ENCODE measurements at places on chromosomes 4 and X.

DNA sequence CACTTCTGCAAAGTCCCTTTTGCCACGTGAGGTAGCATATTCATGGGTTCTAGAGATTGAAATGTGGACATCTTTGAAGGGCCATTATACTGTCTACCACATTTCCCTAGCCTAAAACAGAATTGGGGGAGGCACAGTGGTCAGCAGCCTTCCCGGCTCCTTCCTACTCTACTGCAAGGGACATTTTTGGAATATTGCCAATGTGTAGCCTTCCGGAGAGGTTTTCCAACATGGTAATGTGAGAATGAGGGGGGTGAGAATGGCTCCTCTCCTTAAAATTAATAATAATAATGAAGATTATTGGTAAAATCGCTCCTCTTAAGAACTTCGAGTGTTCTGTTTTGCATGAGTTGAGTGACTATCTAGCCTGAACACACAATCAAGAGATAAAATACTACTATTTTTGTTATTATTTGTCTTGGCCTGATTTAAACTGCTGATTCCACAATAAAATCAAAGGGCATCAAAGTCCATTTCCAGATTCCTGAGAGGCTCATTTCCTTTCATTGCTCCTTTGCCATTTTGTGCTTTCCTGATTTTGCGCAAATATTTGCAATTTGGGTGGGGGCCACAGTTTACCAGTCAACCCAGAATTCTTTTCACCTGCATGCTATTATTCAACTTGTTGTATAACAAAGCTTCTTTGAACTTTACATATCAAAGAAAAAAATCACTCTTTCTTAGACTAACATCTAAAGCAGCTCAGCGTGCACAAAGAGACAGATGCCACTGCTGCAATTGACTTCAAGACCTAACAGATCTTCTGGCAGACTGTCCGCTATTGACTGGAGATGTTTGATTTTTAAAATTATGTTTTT lies 27.0 kb upstream of the TSPAN5 start:
- no peak for DNase-seq

- DNase-seq: no peak
Measured at GRCh38 chrX:133988010-133988409, 2.6 kb upstream of the GPC3 start.

GRCh38 chr4:185708348-185708747 lies 103.6 kb downstream of the SORBS2 start:
- DNase-seq: no peak

DNA sequence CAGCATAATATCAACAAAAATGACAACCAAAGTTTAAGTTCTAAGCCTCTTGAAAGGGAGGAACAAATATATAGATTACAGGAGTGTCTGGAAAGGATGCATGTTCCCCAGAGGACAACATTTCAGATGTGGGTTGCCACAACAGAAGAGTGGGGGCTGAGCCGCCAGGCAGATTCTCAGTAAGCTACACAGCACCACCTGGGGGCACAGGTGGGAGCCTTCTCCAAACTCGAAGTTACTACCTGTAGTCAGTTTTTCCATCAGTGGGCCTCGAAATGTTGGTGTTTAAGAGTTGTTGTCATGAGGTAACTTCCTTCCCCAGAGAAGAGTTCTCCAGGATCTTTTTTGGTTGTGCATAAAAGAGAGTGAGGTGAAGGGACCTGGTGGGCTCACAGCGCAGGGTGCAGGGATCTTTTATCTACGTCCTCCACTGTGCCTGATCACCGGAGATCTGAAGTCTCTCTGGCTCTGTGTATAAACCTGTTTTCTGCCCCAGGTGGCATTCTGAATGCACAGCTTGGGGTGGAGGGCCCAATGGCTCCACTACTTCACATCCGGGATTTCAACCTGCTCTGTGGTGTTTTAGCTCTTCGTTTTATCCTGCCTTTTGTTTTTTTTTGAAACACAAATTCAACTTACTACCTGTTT lies 58.4 kb upstream of the STS start:
- DNase-seq: peak; percentile 34

DNA sequence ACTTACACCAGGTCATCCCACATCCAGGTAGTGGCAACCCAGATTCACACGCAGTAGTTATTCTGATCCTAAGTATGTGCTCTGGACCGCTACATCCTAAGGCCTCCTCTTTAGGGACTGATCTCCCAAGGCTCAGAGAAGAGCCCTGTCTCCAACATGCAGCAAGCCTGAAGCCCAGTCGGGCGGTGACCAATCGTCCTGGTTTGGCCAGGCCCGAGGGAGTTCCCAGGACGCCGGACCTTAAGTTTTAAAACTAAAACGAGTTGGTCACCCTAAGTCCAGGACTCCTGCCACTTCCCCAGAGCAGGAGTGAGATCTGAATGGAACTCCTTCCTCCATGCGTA lies 385 bp downstream of the LYAR start:
- no peak for DNase-seq

DNA sequence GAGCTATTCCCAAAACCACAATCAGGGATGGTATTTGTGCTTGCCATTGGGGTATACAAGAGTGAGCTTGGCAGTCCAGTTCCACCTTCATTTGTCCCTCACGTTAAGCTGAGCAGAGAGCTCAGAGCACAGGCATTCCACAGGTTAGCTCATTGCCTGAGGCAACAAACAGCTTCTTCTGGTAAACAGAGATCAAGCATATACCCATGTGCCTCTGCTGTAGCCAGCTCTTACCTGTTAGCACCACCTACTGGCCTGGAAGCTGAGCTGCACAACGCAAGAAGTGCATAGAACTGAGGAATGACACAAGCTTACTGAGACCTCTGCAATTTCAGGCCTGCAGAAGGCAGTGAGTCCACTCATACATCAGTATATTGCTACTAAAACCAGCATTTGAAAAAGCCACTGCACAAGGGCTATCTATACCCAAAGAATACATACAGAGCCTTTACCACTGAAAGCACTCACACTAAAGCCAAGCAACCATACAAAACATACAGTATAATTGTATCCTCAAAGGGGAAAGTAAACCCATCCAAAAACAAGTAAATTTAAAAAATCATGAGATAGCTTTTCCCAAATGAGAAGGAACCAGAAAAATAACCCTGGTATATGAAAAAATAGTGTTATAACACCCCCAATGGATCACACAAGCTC lies 258.3 kb upstream of the GABRA2 start:
- no peak for DNase-seq

GRCh38 chr4:83599183-83599582 lies 63.3 kb downstream of the GPAT3 start:
- no peak for DNase-seq

DNA sequence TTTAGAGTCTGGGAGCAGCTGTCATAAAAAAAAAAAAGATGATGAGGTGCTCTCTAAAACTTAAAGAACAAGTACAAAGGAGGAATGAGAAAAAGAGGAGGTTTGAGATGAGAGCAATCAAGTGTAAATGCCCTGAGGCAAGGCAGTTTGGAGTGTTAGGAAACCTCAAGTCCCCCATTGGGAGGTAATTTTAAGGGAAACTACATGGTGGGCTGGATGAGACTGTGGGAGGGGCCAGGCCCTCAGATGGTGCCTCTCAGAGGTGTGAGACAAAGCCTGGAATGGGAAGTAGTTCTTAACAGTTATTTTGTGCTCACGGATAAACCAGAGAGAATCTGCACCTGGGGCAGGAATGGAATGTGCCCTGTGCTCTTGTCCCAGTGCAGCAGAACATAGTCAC lies 1.9 kb upstream of the MAGEB3 start:
- no peak for DNase-seq

DNA sequence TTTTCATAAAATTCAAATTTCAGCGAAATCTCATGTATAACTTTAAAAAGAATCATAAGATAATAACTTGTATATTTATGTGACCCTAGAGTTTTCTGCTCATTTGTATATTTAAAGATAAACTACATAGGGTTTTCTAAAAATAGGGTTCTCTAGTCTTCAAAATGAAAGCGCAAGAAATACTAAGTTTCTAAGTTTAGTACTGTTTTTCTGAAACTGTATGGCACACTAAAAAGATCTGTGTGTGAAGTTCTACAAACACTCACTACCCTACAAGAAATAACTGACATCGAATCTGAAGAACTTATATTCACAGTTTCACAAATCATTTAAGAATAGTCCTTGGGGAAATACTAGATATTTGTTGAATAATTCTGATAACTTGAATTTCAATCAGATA lies 38.7 kb upstream of the NDST4 start:
- no peak for DNase-seq

DNA sequence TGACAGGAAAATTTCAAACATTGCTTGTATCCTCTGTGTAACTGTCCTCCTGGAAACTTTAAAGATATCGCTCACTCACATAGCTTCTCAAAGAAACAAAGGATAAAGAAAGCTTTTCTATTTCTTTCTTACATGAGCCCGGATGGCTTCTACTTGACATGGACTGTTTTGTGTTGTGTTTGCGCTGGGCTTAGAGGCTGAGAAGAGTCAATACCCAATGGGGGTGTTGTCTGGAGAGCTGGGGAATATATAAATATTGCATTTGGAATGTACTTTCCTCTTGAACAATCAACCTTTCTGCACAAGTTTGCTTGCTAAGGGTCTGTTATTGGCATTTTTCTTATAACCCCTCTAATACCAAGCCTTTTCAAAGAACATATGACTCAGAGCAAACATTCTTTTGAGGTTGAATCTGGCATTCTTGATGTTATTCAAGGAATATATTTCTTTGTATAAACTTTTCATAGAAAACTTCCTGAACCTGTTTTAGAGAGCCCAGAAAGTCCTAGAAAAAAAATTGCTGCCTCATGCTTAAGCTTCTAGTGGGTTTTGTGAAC lies 331.9 kb downstream of the PACRGL start:
- no peak for DNase-seq

GRCh38 chr4:1802720-1803522 lies 9.8 kb downstream of the FGFR3 start:
- DNase-seq: no peak

GRCh38 chr4:68358988-68359387 lies 9.1 kb upstream of the YTHDC1 start:
- DNase-seq: no peak

DNA sequence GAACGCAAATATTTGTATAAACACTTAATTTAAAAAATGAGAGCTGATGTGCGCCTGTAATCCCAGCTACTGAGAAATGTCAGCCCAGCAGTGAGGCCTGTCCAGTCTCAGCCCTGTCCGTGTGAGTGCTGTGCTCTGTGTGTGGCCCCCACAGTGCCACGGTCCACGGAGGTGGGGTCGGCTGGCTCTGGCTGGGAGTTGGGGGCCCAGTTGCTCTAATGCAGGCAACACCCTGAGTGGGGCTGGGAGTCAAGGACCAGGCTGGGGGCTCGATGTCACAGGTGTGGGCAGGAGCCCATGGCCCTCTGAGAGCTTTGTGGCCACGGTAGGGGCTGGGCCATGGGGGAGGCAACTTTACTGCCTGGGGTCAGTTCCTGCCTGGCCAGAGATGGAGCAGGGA lies 12.8 kb downstream of the PCGF3 start:
- DNase-seq: no peak

- DNase-seq: no peak
Measured at GRCh38 chr4:173990126-173990868, 293.2 kb downstream of the FBXO8 start.

DNA sequence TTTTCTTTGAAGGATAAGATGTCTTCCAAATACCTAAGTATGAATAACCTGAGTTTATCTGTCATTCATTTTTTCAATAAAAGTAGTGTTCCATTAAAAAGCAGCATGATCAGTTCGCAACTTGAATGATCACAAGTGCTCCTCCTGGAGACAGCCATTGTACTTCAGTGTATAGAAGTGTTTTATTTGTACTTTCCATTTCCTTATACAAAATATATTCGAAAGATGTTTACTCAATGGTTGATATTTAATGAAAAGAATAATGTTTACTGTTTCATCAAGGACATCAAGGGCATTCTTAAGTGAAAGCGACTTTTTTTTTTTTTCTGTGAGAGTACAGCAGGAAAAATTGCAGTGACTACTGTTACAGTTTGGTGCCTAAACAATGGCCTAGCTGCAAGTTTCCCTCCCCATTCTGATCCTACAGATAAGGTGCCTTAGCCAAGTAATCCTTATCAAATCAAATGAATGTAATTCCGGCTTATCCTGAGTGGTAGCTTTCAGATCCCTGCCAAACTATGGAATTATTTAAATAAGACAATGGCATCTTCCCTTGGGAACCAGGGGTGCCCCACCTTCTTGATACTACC lies 69.0 kb upstream of the IL15 start:
- DNase-seq: no peak

- DNase-seq: no peak
Measured at GRCh38 chrX:27309406-27309805, 153.7 kb downstream of the PPP4R3C start.

- no peak for DNase-seq
Measured at GRCh38 chr4:142585411-142585810, 260.7 kb downstream of the INPP4B start.

DNA sequence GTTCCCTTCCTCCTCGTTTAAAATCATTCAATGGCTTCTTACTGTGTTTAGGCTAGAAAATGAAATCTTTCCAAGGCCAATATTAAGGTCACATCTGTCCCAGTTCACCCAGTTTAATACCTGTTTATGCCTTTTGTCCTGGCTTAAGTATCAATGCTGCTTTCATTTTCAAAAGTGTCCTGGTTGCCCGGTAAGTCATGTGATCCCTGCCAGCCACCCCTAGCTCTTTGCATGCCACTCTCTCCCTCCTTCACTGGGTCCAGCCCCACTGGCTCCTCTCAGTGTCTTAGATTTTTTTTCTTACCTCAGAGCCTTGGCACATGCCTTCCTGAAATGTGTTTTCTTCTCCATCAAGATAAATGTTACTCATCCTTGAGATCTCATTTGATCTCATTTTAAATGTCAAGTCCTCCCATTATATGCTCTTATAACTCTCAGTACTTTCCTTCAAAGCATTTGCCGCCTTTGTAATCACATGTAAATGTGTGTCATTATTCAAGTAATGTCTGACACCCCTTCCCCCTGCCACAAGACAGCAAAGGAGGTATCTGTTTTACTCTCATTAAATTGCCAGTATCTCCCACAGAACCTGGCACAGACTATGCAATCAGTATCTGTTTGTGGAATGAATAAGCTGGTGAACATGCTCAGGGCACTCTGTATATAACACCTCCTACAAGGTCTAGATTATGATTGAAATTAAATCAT lies 472.5 kb upstream of the RPS6KA3 start:
- no peak for DNase-seq

- no peak for DNase-seq
Measured at GRCh38 chr4:184857441-184858121, 31.8 kb upstream of the ACSL1 start.

DNA sequence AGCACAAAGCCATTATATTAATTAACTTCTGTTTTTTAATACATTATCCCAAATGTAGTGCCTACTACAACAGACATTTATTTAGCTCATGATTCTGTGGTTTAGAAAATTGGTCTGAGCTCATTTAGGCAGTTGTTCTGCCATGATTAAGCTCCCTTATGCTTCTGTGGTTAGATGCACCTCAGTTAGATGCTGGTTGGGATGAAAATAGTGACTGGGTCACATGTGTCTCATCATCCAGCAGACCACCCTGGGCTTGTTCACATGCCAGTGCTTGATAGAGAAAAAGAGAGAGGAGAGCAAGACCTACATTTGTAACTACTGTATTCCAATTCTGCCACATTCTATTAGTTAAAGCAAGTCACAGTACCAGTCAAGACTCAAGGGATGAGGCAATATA lies 376.4 kb upstream of the GNPDA2 start:
- DNase-seq: no peak
